ENCODE measurements at places on chromosomes 2 and 18. TPM values are rescaled to one million over a fixed set of nuclear protein-coding genes. Genes with fewer than 3 reads are reported as not detected.

GRCh38 chr2:145801210-145801609, 1281.3 kb upstream of the ZEB2 start:
- DNase-seq: no peak
- no peak overlapping the region for H3K27ac ChIP-seq
- H3K4me3 ChIP-seq: no peak overlapping the region
- H3K36me3 ChIP-seq: no peaks in the 10 kb centered on the region
- peaks cover 11% of the 10 kb centered on the region for H3K4me1 ChIP-seq
- no peaks in the 10 kb centered on the region for H3K27me3 ChIP-seq

- no peak for DNase-seq
- no peak overlapping the region for H3K27ac ChIP-seq
- H3K36me3 ChIP-seq: peaks cover 3% of the 10 kb centered on the region
- no peak overlapping the region for H3K4me3 ChIP-seq
Measured at GRCh38 chr2:127101756-127102477, 5.0 kb downstream of the BIN1 start.

GRCh38 chr18:45255197-45255890, 359.9 kb upstream of the SLC14A2 start:
- no peak overlapping the region for H3K27ac ChIP-seq
- no peak for DNase-seq
- no peaks in the 10 kb centered on the region for H3K27me3 ChIP-seq
- no peak overlapping the region for H3K4me3 ChIP-seq
- H3K4me1 ChIP-seq: peaks cover 6% of the 10 kb centered on the region

DNA sequence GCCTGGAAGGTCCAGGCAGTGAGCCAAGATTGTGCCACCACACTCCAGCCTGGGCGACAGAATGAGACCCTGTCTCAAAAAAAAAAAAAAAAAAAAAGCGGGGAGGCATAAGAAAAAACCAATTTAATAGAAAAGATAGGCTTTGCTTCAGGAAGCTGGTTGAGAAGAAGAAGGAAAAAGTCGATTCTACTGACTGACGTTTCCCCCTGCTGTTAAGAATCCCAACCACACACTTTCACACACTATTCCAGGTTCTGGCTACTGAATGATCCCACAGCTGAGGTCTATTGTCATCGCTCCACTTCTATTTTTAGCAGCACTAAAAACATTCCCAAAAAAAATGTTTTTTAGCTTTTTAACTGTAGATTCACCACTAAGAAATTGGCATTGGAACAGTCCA, 6.7 kb upstream of the CHCHD5 start:
- peaks cover 19% of the 10 kb centered on the region for H3K36me3 ChIP-seq
- no peak overlapping the region for H3K4me3 ChIP-seq
- no peak overlapping the region for H3K27ac ChIP-seq
- H3K4me1 ChIP-seq: no peaks in the 10 kb centered on the region

Gene TNFAIP6
- total RNA-seq: 0.87 TPM

Gene MC4R
- total RNA-seq: not detected

All from type B pancreatic cell (in vitro differentiated cells).